SIG-M5 (cell line): ENCODE measurements at places on chromosomes 13 and 19.

DNA sequence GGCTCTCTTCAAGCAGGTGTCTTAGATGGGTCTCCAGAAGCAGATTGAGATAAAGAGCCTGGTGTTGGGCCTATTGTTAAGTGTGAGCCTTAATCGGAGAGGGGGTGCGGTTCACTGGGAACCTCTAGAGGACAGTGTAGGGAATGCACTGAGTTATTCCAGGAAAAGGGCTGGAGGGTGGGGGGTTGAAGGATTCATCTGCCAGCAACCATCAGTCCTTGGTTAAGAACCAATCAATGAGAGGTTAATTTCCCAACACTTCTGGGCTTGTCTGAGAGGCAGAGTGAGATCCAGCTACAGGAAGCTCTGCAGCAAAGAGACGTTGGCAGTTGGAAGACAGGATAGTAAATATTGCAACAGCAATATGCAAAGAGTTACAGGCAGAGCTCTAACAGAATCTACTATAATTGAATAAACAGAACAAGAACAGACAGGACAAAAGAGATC, 28.7 kb downstream of the CYP4F2 start:
- DNase-seq: peak; percentile 90

DNA sequence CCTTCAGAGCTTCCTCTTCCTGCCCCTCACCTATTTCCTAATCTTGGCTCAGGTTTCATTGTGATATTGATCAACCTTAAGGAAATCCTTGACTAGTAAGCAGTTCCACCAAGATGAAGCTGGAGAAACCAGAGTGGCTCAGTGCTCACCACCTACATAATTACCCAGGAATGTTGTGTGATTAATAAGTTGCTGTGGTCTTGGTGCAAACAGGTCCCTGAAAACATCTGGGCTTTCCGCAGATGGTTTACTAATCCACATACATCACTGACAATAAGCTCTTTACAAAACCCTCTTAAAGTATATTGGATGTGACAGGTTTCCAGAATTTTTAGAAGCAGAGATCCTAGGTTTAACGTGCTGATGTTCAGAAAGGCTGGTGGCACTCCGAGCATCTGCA, 8.6 kb upstream of the SERP2 start:
- DNase-seq: no peak

- no peak for DNase-seq
Observed at GRCh38 chr13:45479661-45480060, 14.9 kb downstream of the COG3 start.

DNA sequence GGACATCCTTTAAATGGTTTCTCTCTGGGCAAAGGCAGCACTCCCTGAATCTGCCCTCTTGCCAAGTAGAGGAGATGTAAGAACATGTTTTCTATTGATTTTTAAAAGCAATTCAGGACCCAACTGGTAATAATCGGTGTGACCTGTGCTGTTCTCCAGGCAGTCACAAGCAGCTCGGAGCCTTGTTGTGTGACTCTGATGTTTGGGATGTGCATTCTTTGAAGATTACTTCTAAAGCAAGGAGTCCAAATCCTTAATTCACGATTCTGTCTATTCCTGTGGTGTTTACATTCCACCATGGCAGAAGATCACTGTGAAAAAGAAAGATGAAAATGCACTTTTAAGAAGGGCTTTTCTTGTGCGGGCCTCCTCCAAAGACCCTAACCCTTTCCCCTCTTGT, 122.3 kb upstream of the ZNF536 start:
- no peak for DNase-seq

GRCh38 chr19:33706631-33707030, 84.9 kb downstream of the CHST8 start:
- DNase-seq: no peak

DNA sequence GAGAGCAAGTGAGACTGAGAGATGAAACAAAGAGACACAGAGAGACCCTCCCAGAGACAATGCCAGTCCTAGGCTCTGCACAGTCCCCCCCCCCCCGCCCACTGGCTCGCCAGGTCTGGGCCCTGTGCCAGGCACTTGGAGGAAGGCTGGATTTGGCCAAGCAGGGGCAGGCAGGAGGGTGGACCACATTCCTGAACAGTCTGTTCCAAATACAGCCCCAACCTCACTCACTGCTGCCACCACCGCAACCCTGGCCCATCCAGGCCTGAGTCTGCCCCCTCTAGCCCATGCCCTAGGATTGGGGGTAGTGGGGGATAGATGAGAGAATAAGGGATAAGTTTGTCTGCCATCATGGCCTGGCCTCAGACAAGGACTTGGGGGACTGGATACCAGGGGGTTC, 19.0 kb downstream of the CYP2F1 start:
- DNase-seq: no peak

DNA sequence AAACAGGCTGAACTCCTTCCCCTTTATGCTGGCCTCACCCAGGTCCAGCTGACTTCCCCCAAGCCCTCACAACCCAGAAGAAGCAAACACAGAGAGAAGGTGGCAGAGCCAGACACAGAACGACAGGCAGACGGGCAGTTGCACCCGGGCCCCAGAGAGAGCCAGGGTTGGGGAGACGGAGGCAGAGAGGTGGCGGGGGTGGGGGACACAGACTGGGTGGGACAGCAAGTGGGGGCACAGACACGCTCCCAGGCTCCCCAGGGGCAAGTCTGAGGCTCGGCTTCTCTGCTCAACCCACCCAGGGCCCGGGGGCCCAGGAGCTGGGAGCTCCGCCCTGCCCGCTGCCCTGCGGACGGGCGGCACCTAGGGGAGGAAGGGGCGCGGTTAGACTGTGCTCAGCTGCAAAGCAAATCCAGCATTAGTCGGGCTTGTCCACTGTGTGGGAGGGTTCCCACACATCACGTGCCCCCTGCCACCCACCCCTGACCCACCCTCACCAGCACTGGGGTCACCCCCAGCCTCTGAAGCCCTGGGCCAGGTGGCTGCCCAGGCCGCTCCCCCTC, 31.3 kb upstream of the ASF1B start:
- no peak for DNase-seq

GRCh38 chr13:46687810-46688209, 109.2 kb downstream of the ESD start:
- DNase-seq: no peak

GRCh38 chr13:61204025-61204424, 211.6 kb downstream of the PCDH20 start:
- DNase-seq: no peak

DNA sequence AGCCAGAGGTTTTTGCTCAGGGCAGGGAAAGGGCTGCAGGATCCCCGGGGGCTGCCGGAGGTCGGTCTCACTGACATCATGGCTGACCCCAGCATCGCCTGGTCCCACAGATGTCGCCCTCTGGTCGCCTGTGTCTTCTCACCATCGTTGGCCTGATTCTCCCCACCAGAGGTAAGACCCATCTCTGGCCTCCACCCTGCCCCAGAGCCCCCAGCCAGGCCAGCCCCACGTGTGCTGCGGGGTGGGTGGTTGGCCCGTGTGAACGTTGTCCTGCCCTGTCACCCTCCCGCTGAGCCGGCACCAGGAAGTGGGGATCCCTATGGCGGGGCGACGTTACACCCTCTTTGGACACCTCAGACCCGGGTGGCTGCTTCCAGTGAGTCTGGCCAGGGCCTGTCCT, 906 bp downstream of the FXYD5 start:
- DNase-seq: no peak

DNA sequence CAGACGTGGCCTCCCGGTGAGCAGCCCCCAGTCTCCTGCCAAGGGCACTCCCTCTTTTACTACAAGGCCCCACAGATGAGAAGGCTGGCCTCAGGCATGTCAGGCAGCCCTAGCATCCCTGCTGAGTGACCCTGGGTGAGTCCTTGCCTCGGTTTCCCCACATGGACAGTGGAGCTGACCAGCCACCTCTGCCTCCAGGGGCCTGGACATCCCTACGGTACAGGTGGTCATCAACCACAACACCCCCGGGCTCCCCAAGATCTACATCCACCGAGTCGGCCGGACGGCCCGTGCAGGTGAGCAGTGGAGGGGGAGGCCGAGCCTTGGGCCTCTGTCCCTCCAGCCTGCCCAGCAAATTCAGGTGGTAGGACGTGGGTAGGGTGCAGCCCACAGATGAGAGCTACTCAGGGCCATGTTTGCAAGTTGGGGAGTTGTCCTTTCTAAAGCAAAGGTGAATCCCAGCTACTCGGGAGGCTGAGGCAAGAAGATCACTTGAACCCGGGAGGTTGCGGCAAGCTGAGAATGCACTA, 5.2 kb downstream of the DDX49 start:
- no peak for DNase-seq

DNA sequence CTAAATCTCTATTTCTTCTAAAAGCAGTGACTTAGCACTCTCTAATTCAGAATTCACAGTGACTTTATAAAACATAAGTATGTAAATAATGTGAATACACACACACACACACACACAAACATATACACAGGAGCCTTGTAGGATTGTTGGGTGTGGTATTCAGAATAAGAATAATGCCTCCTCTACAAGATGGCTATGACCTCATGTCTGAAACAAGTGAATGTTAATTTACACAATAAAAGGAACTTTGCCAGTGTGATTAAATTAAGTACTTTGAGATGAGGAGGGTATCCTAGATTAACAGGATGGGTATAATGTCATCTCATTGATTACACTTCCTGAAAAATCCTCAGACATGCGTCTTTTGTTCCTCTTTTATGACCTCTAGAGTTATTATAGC, 234.6 kb downstream of the SLITRK6 start:
- DNase-seq: no peak

DNA sequence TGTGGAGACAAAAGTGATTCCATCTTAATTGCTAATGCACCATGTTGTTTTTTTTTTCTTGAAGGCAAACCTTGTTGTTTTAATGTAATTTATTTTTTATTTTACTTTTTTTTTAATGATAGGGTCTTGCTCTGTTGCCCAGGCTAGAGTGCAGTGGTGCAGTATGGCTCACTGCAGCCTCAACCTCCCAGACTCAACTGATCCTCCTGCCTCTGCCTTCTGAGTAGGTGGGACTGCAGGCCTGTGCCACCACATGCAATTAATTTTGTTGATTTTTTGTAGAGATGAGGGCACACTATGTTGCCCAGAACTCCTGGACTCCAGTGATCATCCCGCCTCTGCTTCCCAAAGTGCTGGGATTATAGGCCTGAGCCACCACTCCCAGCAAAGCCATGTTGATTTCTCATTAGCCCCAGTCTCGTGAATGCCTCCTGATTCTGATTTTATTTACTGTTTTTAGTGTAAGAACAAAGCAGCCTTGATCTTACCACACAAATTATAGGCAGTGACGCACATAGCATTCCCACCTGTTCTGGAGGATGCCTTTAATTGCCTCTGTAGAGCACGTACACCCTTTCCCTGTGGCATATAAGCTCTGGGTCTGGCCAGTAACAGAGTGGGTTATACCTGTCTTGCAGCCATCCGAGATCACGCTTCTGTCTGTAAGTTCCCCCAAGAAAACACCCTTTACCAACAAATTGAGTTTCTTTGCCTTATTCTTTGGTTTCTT, 150.4 kb downstream of the GGACT start:
- DNase-seq: no peak

DNA sequence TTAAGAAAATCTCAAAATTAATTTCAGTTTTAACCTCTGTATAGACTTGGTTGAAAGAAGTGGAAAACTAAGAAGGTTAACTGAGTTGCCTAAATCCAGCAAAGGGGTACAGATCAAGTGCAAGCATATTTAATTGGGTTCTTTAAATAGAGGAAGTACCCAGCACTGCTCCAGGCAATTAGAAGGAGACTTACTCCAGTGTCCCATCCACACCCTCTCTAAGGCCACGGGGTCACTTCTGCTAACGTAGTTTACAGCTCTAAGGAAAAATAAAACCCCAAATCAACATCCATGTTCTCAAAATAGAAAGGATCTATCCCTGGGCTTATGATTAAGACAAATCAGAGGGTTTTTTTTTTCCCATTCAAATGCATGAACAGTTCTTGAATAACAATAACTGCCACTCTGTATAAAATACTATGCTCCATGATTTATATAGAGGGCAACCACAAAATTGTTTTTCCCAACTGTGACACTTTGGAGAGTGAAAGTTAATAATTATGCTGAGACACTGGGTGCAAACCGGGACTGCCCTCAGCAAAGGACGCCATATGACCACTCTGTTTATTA, 4.6 kb downstream of the FRY start:
- no peak for DNase-seq

GRCh38 chr19:1366296-1366695, 17.4 kb upstream of the NDUFS7 start:
- DNase-seq: no peak

- no peak for DNase-seq
Observed at GRCh38 chr13:109626386-109627171, 159.8 kb downstream of the IRS2 start.

GRCh38 chr19:45314708-45315245, 7.9 kb downstream of the CKM start:
- no peak for DNase-seq

DNA sequence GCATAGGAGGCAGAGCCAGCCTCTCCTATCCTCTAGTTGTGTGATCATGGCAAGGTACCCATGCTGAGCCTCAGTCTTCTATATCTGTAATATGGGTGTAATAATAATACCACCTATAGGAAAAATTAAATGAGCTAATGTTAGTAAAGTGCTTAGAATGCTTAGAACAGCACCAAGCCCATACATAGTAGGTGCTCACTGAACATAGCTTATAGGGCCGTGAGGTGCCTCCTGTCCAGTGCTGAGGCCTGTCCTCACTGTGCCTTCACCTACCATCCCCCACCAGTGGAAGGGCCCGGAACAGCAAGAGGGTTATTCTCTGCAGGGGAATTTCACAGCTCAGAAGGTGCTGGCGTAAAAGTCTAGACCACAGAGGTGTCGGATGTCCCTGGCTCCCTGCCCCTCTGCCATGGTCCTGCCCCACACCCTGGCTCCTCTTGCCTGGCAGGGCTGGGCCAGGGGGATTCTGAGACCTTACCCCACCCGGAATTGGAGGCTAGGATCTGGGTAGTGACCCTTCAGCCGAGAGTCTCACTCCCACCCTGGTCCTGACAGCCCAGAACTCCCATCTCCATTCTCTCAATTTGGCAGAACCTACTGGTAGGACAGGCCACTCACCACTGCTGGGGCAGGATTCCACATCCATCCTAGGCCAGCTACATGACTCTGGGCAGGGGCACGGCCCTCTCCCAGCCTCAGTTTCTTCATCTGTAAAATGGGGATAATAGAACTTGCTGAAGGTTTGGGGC, 2.2 kb upstream of the SCN1B start:
- DNase-seq: no peak

DNA sequence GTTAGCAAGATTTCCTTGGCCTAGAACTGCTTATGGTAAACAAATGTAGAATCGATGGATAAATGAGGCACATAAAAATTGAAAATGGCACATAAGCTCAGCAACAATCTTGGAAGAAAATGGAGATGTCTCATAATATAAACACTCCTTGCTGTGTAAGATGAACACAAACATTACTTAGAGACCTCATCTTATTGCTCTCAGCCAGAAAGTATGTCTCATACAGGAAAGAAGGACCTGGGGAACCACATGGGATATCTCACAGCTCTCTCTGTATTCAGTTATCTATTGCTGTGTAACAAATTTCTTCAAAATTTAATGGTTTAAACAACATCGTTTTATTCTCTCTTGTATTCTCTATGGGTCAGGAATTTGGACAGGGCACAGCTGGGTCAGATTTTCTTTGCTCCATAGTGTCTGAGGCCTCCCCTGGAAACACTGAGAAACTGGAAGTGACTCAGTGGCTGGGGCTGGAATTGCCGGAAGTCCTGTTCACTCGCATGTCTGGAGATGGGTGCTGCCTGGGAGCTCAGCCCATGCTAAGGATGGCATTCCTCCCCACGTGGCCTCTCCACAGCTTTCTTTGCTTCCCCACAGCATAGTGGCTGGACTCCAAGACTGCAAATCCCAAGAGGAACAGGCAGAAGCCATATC, 105.1 kb downstream of the NUFIP1 start:
- no peak for DNase-seq
